ENCODE measurements at places on chromosomes 3 and 15.

DNA sequence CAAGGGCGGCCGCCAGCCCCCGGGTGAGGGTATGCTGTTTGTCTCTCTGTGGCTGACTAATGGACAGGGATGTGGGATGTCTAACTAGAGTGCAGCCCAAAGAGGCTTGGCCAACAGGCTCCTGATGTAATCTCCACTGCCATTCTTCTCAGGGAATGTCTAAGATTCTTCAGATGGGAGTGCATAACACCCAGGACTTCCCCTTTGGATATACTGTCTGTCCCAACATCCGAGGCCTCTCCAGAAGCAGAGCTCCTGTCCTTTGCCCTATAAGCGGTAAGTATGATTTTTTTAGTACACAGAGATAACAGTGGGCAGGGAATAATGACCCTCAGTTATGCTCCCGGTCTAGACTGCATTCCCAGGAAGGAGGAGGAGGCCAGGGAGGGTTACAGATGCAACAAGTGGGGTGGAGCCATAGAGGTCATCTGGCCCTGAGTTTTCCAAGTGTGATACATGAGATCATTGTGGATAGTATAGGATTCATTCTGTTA is 62.5 kb upstream of the SLCO2A1 start:
- no peak for DNase-seq

DNA sequence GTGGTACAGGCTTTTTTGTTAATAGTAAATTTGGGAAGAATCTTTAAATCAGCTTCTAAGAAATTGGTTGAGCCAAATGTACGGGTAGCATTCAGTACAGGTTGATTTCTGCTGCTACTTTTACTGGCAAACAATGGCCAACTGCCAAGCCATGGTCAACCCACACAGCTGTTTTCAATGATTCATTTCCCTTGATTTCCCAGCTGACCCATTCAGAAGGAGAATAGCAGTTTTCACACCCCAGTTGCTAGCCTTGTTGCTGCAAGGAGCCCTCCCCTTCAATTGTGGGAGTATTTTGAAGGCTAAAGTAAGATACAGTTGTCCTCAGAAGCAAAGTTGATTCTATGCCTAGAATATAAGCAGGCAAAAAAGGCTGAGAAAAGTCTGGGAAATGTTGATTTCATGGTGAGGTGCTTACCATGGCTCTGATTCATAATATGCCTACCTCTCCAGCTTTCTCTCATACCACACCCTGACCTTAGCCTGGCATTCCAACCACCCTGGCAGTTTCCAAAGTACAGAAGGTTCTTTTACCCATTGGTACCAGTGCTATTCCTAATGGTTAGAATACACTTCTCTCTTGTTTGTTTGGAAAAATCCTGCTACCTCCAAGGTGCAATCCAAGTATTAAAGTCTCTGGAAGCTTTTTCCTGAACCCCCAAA is 320.3 kb upstream of the TGFBR2 start:
- DNase-seq, result no peak

DNA sequence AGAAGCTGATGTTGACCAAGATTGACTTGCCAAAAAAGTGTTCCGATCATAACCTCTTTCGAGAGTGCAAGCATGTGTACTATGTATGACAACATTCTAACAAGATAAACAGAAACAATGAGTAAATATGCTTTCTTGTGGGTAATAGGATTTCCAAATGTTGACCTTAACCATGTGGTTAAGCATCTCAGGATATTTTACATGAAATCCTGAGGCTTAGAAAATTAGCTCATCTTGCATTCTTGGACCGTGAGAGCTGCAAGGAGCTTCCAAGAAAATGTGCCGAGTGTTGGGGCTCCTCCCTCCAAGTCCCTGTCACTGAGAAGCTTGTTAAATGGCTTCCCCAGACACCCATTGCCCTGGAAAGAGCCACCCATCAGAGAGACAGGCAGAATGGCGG is 50.1 kb downstream of the C3orf20 start:
- DNase-seq, result no peak

DNA sequence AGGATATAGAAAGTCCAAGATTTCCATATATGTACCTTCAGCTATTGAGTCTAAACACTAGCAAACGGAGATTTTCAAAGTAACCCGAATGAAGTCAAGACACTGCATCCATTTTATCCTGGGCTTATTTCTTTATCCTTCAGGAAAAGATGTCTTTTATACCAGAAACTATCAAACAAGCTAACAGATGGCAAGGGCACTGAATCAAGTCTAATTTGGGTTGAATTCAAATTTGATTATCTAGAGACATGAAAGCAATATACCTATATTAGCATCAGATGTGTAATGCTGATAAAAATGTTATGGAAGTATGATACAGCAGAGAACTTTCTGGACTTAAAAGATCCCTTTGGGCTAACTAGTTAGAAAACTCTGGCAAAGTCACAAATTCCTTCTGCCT is 138.3 kb upstream of the TSPAN3 start:
- DNase-seq, result no peak

GRCh38 chr3:64057231-64057630 is 33.9 kb upstream of the PSMD6 start:
- no peak for DNase-seq

DNA sequence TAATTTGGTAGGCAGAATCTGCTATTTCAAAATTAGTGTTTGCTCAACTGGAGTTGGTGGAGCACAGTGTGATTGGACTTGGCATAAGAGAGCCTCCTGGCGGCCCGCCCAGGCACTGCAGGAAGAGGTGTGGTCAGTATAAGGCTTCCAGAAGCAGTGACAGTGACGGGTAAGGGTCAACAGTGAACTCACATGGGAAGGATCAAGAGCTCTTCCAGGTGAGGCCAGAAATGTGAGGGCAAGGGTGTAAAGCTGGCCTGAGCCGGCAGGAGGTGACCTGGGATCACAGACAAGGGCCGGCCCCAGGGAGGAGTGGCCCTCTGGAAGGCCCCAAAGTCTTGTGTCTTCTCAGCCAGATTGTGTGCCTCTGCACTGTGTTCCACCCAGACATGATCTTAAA is 93.2 kb upstream of the RNF7 start:
- DNase-seq, result peak; percentile 80

DNA sequence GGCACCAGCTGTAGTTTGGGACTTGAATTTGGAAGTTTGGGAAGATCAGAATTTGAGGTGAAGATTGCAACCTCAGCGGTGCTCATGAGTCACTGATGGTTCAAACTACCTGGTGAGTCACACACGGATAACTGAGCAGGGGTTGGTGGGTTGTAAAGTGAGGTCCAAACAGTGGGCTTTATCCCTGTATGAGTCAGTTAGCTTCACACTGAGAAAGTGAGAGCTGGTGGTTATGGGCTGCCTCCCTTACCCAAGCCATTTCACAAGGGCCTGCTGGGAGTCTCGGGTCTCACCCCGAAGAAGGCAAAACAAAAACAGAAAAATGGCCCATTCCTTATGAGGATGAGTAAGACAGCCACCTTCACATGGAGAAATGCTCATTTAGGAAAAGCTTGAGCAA is 77.0 kb downstream of the ITGA11 start:
- no peak for DNase-seq

DNA sequence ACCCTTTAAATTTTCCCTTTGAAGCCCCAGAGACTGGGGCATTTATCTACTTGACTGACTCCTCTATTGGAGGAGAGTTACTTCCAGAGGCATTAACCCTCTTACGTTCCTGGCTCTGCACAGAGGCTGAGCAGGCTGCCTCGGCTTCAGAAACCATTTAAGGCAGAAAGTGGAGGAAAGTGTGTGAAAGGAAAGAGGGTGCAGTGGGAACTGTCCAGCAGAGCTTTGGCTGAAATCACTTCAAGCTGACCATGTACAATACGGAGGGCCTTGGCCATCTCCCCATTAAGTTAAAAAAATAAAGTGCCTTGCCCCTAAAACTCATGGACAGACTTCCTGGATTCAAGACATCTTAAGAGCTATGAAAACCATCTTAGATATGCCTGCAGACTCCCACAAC is 238.7 kb downstream of the SV2B start:
- DNase-seq, result no peak
